ENCODE measurements at places on chromosomes 2 and 18.
A peak's percentile ranks its signal among the peaks of the same experiment; 100 is the strongest.

DNA sequence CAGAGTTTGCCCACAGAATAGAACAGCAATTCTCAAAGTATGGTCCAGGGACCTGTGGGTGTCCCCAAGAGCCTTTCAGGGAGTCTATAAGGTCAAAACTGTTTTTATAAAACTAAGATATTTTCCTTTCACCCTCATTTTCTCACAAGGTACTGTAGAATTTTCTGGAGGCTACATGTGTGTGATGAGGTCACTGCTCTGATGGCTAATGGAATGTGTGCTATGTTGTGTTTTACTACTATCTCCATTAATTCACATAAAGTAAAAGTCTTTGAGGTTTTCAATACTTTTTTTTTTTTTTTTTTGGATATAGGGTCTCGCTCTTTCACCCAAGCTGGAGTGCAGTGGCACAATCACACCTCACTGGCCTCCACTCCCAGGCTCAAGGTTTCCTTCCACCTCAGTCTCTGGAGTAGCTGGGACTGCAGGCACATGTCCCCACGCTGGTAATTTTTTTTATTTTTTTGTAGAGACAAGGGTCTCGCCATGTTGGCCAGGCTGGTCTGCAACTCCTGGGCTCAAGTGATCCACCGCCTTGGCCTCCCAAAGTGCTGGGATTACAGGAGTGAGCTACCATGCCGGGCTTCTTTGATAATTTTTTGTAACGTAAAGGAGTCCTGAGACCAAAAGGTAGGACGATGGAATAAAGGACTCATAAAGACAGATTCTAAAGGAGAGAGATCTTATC lies 1.8 kb downstream of the TRABD2A start:
- DNase-seq, result no peak

GRCh38 chr18:37450434-37451132 lies 115.0 kb downstream of the CELF4 start:
- no peak for DNase-seq

DNA sequence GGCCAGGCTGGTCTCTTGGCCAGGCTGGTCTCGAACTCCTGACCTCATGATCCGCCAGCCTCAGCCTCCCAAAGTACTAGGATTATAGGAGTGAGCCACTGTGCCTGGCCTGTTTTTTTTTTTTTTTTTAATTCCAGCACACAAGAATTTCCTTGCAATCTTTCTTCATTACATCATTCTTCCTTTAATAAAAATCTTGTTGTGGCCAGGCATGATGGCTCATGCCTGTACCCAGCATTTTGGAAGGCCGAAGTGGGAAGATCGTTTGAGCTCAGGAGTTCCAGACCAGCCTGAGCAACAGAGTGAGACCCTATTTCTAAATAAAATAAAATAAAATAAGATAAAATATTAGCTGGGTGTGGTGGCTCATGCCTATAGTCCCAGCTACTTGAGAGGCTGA lies 21.4 kb upstream of the PLEKHM3 start:
- no peak for DNase-seq

DNA sequence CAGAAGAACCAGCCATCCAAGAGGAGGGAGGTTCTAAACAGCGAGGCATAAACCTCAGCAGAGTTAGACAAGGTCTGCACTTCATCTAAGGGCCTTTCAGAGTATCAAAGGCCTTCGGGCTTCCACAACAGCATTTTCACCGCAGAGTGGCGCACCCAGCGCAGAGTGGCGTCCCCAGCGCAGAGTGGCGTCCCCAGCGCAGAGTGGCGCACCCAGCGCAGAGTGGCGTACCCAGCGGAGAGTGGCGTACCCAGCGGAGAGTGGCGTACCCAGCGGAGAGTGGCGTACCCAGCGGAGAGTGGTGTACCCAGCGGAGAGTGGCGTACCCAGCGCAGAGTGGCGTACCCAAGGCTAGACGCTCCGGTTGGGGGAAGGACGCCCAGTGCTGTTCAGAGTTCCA lies 137.9 kb downstream of the ZNF516 start:
- no peak for DNase-seq

DNA sequence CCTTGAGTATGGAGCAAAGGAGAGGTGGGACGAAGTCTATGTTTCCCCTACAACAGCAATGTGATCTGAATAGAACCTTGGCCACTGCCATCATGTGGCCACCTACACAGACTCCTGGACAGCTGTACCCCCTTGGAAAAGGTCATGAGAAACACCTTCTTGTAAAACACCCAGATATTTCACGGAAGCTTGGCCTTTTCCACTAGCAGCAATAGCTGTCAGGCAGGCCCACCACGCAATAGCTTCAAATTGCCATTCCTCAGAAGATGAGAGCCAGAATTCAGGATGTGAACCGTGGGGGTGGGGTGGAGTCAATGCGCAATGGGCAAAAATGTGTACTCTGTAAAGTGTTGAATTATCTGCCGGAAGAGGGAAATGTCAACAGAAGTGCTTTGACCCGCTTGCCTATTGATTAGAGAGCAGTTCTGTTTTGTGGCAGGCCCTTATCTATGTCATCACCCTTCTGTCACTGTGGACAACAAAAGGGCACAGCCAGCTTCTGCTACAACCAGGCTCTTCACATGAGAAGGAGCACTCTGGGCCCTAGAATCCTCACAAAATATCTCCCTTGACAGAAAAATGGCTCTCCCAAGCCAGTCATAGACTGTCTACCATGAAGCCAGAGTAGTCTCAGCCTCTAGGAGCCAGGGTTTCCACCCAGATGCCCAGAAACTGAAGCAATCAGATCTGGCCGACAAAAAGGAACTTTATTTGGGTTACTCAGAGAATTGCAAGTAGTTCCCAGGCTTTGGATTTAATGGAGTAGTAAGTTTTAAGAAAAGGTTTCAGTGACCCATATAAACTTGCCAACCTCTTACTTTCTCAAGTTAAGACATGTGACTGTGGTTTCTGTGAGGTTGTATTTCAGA lies 9.5 kb downstream of the INPP1 start:
- DNase-seq, result no peak

GRCh38 chr2:3260959-3261358 lies 116.7 kb downstream of the EIPR1 start:
- no peak for DNase-seq

DNA sequence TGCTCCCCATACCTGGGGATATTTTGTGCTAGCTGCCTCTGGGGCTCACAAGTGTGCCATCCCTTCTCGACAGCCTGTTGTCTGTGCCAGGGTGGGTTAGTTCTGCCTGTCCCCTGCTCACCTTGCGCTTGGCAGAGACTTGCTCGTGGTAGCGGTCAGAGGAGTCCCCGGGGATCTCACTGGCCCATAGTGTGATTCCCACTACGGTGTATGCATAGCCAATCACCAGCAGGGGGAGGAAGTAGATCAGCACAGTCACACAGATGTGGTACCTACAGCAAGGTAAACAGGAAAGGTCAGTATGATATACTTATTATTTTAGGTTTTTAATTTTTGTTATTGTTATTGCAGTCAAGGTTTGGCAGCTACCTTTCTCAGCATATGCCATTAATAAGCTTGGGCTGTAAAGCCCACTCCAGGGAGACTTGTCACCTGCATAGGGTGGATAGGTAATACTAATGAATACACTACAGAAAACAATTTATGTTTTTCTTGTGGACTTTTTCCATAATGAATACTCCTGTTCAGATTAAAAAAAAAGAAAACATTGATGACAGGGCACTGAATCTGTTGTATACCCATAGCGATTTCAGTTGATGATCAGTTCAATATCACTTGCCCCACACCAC lies 95.2 kb downstream of the POLE4 start:
- no peak for DNase-seq

- DNase-seq, result no peak
Observed at GRCh38 chr2:920573-920972, 30.1 kb upstream of the SNTG2 start.

DNA sequence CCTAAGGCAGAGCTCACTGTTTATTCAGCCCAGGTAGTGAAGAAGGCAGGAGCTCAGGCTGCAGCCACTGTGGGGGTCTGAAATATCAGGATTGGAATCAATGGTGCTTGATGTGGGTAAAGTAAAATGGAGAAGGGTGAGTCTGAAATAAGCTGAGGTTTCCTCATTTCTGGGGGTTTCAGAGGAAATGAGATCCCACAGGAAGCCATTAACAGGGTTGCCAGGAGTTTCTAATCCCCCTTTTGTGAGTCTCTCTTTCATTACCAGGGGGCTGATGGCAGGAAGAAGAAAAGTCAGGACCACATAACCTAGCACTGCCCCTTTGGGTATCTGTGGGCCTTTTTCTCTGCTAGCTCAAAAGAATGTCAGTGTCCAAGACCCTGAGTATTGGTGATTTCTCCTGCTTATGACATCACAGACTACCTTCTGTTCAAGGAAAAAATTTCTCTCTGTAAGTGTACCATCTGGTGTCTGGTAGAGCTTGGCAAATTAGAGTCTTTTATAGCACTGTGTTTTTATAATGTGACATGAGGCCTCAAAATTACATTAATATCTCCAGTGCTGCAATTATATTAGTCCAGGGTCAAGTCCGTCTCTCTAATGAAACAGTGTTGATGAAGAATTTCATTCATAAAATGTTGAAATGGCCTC lies 56.0 kb downstream of the LBH start:
- DNase-seq, result no peak

DNA sequence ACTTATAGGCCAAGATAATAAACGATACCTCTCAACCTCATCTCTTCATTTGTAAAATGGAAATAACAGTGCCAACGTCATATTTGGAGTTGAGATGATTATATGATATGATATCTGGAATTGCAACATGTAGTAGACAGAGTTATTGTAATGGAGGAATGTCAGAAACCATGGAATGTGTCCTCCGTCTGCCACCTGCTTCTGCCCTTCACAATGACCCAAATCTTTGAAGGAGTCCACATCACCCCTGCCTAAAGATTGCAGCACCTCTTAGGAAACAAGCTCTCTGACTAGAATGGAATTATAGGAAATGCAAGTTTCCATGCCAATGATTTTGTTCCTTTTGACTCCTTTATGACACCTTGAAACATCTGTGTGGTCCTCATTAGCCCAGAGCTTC lies 14.9 kb downstream of the NR4A2 start:
- no peak for DNase-seq

- no peak for DNase-seq
Observed at GRCh38 chr2:145685383-145686050, 1165.6 kb upstream of the ZEB2 start.

DNA sequence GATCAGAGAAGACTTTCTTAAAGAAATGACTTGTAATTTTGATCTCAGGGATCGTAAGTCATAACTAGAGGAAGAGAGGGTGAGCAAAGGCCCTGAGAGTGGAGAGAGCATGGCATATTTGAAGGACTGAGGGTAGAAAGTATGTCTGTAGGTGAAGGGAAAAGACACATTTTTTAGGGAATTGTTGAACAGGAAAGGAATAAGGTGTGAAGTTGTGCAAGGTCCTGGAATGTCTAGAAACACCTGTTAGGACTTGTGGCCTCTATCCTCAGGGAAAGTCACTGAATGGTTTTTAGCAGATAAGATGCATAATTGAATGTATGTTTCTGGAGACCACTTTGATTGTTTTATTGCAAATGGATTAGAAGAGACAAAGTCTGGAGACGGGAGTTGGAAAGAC lies 62.5 kb upstream of the ACTR3 start:
- no peak for DNase-seq

DNA sequence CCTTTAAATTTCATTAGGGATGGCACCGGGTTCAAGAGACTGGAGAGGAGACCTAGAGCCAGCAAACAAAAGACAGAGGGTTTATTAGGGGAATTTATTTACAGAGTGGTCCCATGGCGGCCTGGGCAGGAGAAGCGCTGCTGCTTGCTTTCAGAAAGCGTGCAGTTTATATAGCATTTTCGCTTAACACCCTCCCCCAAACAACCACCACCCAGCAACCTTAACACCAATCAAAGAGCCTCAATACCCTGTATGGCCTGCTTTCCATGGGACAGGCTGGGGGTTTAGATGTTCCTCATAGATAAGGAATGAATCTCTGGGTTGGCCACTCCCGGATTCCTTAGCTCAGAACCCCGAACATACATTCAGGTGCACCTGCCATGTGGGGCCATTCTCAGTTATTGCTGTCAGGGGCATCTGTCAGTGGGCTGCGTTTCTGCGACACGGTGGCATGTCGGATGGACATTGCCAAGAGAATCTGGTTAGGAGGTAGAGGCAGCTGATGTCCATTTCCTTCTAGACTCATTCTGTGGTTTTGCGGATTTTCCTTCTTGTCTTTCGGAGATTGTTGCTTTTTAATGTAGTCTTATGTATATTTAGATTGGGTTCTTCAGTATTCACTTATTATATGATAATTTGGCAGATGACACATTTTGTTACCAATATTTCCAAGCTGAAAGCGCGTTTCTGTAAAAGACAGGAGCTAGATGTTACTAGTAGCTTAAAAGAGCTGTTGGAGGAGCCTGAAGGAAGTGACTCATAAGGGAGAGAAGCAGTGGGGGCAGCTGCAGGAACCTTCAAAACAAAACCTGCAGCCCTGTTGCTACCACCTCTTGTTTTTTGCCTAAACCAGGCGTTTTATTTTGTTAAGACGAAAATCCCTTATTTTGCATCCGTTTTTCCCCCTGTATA lies 7.2 kb downstream of the AGAP1 start:
- peak; percentile 19 for DNase-seq

GRCh38 chr2:86807468-86808275 lies 17.0 kb upstream of the CD8A start:
- no peak for DNase-seq
